ENCODE measurements at places on chromosomes 3 and 15.

GRCh38 chr3:128193168-128193567 lies 39.9 kb downstream of the EEFSEC start:
- no peak for DNase-seq

DNA sequence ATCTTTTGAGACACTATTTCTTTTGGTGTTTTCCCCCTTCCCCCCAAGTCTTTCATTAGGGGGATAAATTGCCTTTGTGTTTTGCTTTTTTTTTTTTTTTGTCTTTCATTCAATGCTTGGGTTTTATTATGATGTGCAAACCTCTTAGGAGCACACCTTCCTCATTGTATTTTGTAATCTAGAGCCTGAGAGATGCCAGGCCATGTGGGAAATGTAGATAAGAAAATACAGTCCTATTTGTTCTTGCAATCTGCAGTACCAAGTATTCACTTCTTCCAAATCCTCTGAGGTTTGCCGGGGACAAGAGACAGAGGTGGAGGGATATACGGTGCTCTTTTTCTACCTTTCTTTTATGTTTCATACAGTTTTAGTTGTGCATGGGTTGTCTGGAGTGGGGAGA lies 66.7 kb downstream of the LARS2 start:
- DNase-seq: no peak

DNA sequence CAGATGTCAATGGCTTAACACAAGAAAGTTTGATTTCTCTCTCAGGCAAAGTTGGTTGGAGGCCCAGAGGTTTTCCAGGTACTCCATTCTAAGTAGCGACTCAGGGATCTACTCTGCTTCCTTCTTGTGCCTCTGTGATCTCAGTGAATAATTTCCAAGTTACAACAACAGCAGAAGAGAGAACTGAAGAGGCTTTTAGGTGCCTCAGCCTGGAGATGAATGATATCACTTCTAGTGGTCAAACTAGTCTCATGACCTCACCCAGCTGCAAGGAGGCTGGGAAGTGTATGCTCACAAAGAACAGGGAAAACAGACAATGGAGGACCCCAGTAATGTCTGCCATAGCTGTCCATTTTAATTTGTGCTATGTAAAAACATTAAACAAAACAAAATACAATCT lies 4.6 kb upstream of the PRICKLE2 start:
- DNase-seq: no peak

- DNase-seq: no peak
Measured at GRCh38 chr15:86917361-86917671, 837.6 kb downstream of the AGBL1 start.

DNA sequence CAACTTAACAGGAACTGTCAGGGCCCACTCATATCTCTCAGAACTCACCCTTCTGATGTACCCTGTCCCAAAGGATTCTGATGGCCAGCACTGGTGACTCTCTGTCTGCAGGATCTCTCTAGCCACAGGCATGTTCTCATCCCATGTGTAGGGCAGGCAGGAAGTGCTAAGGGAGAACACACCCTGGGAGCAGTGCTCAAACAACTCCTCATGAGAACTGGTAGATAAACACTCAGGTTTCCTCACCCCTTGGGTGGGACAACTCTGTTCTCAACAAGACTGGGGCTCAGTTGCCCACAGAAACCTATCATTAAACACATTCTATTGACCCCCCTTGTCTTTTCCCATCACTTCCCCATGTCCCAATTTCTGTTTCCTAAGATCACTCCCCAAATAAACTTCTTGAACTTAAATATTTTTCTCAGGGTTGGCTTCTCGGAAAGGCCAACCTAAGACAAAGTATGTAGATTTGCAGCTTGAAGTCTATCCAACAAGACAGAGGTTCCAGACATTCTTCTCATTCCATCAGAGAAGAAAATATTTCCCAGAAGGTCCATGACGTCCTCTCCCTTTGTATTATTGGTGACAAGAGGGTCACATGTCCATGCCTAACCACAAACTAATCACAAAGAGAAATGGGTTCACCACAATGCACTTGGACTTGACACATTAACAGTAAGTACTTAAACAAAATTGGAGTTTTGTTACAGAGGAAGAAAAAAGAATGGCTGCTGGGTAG lies 276.6 kb upstream of the GADL1 start:
- DNase-seq: peak; percentile 15

DNA sequence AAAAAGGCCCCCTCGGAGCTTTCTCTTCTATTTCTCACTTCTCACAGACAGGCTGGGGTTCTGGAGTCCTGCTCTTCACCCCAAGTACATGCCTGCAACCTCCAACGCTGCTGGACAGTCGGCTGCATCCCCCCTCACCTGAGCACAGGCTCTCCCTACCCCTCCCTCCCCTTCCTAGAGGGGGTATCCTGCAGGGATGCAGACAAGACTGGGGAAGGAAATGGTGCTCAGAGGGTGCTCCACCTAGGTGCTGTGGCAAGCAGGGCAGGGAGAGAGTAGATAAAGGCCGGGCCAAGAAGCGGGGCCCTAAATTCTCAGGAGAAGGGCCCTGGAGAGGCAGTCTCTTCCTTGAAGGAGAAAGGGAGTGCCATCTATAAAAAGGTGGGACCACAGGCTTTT lies 7.0 kb upstream of the STRA6 start:
- no peak for DNase-seq

DNA sequence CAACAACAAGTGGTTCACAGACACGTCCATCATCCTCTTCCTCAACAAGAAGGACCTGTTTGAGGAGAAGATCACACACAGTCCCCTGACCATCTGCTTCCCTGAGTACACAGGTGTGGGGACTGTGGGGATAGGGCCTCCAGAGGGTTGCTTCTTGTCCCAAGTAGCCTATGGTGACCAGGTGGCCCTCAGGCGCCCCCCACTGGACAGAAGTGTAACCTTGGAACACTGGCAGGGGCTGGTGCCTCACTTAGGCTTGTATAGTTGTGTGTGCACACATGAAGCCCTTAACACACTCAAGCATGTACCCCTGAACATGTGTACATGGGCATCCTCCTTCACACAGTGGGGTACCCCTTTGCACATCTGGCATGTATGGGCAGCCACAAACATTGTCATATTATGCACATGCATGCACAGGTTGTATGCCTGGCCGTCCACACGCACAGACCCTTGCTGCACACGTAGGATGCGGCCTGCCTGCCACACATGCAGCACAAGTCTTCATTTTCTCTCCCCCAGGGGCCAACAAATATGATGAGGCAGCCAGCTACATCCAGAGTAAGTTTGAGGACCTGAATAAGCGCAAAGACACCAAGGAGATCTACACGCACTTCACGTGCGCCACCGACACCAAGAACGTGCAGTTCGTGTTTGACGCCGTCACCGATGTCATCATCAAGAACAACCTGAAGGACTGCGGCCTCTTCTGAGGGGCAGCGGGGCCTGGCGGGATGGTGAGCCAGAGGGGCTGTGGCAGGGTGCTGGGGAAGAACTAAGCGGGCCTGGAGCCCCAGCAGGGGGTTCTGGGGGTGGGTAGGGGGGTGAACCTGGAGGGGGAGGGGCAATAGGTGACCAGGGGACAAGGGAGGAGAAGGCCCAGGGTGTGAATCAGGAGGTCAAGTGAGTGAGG lies 11.7 kb upstream of the SEMA3B start:
- peak; percentile 38 for DNase-seq

DNA sequence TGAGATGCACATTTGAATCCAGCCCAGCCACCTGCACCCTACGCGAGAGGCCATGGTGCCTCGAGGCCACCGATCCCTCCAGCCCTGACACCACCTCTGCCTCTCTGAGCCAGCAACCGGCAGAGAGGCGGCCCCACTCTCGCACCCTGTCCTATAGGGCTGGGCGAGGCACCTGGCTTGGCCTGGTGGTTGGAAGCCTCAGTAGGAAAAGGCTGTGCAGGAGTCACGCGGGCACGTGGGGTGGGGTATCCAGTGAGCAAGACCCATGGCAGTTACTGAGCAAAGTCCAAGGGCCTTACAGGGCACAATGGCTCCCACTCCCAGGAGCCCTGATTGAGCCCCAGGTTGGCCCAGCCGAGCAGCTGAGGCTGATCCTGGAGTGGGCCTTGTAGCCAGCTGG lies 12.4 kb upstream of the DUSP7 start:
- no peak for DNase-seq

GRCh38 chr3:53074761-53075742 lies 29.2 kb upstream of the SFMBT1 start:
- no peak for DNase-seq

DNA sequence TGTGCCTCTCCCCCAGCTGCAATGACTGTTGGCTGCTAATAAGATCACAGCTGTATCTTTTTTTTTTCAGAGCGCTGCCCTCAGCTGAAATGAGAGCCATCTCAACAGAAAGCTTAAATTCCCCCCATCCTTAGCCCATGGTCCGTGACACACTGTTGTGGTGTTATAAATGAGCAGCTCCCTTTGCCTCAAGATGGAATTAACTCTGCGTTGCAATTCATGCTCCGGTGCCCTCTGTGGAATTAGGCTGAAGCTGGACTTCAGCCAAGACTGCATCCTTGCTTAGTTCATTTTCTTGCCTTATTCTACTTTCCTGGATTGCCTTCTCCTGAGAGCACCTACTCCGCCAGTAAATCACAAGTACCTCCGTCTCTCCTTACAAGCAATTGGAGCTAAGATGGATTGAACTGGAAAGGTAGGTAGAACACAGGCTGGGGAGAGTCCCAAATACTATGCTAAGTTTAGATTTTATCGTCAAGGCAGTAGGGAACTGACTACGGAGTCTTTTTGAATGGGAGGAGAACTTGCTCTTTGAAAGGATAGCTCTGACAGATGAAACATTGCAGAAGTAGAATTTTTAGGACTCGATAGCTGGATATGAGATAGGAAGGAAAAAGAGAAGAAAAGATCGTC lies 39.0 kb upstream of the THRB start:
- DNase-seq: no peak

DNA sequence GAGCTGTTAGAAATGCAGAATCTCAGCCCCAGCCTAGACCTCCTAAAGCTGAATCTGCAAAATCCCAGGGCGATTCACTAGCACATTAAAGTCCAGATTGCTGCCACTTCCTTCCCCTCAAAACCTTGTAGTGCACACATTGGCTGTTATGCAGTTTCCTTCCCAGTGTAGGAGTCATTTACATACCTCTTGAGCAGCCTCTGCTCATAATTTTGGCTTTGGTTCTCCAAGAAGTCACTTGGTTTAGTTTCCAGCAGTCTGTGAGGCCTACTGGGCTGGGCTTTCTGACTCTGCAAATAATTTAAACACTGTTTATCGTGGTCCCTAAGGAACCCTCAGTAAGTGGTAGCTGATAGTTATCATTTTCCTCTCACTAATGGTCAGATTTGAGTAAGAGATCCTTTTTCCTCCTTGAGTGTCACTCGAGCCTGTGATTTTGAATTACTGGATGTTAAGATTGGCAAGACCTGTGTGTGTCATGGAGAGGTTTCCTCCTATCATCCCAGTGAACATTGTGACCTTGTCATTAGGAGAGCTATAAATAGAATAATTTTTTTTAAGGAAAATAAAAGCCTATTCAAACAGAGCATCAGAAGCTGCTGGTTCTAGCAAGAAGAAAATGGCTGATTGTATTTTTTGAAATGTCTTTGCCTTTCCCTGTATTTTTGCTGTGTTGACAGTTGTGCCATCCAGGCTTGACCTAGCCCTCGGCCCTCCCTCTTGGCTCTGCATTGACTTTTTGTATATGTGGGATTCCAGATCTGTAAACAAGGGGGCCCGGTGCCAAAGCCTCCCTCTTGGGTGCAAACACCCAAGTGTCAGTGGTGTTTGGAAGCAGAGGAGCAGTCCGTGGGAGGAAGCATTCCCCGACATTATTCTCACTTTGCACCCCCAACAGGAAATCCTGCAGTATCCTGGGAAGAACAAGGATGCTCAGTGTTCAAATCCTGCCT lies 134.8 kb upstream of the ANKRD28 start:
- no peak for DNase-seq

DNA sequence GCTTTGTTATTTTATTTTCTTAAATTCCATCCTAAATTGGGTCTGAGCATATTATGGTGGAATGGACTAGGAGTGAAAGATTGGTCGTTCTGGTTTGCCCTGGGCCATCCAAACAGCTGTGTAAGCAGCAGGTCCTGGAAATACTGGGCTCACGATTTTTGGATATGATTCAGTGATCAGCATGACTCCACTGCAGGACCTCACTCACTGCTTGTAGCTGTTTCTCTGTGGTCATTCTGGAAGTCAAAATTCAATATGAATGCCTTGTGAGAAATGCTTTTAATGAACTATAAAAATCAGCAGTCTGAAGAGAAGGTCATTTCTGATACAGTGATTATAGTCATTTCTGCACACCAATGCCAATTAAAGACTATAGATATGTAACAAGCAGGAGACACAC lies 185.0 kb downstream of the RBMS3 start:
- no peak for DNase-seq

- peak; percentile 98 for DNase-seq
Measured at GRCh38 chr3:196179380-196180308, 31.6 kb downstream of the ZDHHC19 start.

DNA sequence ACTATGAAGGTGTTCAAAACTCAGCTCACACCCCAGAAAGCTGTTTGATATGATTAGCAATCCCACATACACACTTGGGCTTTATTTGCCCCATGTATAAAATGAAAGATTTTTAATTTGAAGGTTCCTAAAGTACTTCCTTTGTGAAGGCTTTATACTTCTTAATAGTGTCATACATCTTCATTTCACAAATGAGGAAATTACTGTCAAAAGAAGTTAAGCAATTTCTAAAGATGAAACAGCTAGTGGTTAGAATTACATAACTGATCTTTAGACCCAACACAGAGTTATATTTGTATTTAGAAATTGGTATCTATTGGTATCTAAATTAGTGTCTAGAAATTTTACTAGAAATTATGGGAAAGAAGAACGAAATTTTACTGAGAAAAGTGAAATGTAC lies 7.1 kb downstream of the CD200R1 start:
- DNase-seq: peak; percentile 39

- no peak for DNase-seq
Measured at GRCh38 chr3:138456961-138457862, 22.8 kb downstream of the ESYT3 start.

GRCh38 chr15:98699591-98700424 lies 51.5 kb downstream of the IGF1R start:
- no peak for DNase-seq

All from inflammatory macrophage (primary cell).